Activated B cell treated with CpG ODN at 0.5 μM for 24 hours (primary cell): ENCODE measurements at places on chromosomes 11 and 22. TPM values are rescaled to one million over a fixed set of nuclear protein-coding genes. Genes with fewer than 3 reads are reported as not detected.
A peak's percentile ranks its signal among the peaks of the same experiment; 100 is the strongest.

- H3K4me3 ChIP-seq, result no peak overlapping the region
- H3K27ac ChIP-seq, result no peak overlapping the region
- DNase-seq, result no peak
- H3K4me1 ChIP-seq, result no peaks in the 10 kb centered on the region
These were observed 41.0 kb upstream of the MS4A8 start for GRCh38 chr11:60658409-60658808.

DNA sequence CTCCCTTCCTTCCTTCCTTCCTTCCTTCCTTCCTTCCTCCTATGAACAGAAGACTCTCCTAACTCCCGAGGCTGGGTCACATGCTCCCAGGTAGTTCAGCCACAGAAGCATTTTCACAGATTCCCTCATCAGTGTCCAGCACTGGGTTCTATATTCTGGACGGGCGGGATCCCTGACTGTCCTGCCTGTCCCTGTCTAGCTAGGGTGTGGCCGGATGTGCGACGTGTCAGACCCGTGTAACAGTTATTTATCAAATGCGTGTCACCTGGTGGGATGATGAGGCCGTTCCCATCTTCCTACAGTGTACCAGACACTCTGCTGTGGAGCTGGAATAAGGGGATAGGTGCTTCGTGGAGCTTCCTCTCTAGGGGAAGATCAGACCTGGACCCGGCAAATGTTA, 901.0 kb downstream of the BRD1 start:
- H3K4me3 ChIP-seq, result no peak overlapping the region
- no peaks in the 10 kb centered on the region for H3K27me3 ChIP-seq
- no peaks in the 10 kb centered on the region for H3K4me1 ChIP-seq
- no peak for DNase-seq

DNA sequence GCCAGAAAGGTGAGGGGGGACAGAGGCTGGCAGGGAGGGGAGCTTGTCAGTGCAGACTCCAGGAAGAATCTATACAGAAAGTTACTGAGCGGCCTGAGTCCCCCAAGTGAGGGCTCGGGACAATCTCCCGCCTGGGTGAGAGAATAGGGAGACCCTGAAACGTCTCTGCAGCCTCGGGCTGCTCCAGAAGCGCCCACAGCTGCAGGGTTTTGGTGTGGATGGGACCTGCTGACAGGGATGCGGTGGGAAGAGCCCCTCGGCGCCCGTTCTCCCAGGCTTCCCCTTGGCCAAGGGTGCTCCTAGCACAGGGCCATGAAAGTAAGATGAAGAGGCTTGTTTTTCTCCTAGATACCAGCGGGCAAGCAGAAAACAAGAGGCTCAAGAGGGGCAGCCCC, 743 bp upstream of the RCE1 start:
- DNase-seq, result no peak
- H3K27ac ChIP-seq, result peak overlapping the region; percentile 88
- H3K27me3 ChIP-seq, result no peaks in the 10 kb centered on the region
- peaks cover 46% of the 10 kb centered on the region for H3K4me1 ChIP-seq
- H3K4me3 ChIP-seq, result peak overlapping the region; percentile 92
- peaks cover 36% of the 10 kb centered on the region for H3K36me3 ChIP-seq

The TRPM5 gene
- not detected in 2 replicates for total RNA-seq

The ARHGEF17 gene
- 0.02 TPM in 1 of 2 replicates, not detected in the other for total RNA-seq
